ENCODE measurements at places on chromosomes 12 and 14.

DNA sequence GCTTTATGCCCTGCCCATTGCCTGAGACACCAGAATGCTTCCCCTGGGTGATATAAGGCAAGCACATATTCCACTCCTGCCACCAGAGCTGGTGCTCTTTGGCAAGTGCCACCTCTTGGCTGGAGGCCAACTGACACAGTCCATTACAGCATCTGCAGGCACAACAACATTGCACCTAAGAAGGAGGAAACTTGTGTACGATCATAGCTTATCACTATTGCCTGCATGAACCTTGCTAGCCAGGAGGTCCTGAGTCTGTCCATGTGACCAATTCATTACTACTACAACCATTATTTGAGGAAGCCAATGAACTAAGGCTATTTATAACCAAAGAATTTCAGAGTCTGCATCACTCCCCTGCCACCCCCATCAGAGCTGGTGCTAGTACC lies 119.8 kb upstream of the SCAF11 start:
- DNase-seq = no peak

DNA sequence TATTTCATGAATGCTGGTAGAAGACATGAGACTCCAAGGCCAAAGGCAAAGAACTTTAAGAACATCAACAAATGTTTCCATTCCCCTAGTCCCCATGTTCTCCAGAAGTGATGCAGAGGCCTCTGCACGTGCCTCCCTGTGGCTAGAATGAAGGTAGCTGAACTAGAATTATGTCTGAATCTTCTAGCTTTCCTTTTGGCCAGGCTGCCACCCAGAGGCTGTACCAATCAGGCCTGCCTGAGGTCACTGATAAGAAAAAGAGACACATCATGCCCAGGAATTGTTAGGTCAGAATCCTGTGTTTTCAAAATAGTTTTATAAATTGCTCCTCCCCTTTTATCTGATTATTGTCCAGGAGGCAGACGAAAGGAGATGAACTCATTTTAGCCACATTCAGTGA lies 188.0 kb upstream of the SLC16A7 start:
- no peak for DNase-seq

DNA sequence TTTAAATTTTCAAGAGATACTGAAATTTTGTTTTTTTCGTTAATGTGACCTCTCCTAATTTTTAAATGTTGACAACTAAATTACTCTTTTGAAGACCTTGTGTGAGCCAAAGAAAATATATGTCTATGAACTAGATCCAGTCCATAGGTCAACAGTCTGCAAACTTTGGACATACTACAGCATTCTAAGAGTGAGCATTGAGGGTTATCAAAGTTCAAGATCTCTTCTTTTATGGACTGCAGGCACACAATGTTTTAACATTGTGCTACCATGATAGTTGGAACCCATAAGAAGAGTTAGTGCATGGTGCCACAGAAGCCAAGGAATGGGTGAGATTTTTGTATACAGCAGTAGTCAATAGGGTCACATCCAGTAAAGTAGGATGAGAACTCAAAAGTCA lies 43.0 kb upstream of the ACSS3 start:
- no peak for DNase-seq

DNA sequence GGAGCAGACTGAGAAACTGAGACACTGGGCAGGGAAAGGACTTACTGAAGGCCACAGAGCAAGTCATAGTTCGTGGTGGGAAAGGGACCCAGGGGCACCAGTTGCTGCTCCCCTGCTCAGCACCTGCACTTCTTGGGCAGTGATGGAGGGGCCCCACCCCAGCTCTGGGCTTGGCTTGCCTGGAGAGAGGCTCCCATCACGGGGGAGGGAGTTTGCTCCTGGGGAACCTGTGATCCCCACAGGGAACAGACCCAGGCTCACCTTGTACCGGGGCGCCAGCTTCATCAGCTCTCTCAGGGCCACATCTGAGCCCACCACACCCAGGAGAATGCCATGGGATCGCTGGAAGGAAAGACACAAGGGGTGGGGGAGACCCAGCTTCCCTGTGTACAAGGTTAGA lies 39.8 kb downstream of the CACNA2D4 start:
- DNase-seq = no peak

DNA sequence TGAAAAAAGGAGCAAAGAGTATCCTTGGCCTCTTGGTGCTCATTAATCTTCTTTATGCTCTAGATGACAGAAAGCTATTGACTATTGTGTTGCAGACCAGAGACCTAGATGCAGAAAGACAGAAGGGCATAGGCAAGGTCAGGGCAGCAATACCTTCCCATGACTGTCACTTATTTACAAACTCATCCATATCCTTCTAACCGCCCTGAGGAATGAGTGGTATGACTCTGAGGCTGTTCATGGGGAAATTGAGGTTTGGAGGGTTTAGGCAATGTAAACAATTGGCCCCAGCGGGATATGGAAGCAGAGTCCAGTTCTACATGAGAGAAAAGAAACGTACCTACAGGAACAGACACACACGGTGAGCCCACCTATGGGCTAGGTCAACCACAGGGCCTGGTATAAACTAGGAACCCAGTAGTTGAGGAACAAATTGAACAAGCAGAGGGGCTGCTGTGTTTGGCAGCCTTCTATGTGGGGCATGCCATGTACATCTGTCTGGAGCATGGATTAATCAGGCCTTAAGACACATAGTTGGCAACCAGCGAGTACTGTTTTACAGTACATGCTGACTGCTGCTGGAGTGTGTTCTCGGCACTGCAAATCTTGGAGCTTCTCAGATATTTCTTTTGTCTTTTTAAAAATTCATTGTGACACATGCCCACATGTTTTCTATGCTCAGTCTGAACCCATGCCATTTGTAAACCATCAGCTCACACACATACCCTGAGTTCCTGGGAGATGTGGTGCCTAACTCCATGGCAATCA lies 159.7 kb upstream of the NTF3 start:
- no peak for DNase-seq

- peak; percentile 62 for DNase-seq
Observed at GRCh38 chr14:22047115-22047514, 373.5 kb upstream of the OR4E1 start.

GRCh38 chr12:19322376-19322775 lies 116.9 kb upstream of the AEBP2 start:
- DNase-seq = no peak

DNA sequence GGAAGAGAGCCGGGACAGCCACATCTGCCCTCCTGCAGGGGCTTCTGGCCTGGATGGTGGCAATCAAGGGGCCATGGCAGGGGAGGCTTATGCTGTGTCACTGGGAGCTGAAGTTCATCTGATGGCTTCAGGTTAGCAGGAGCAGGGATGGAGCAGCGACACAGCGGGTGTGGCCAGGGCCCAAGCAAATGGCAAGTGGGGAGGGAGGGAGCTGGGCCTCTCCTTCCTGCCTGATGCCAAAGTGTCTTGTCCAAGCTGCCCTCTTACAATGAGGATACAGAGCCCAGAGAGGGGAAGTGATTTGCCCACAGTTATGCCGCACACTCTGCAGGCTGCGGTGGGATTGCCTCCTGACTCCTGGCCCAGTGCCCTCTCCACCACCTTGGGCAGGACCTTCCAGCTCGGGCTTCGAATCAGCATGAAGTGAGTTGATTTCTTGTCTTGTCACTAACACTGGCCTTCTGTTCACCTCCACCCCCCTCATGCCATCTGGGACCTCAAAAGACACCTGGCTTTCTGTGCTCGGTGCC lies 51.3 kb downstream of the IQSEC3 start:
- DNase-seq = no peak

- DNase-seq = no peak
Observed at GRCh38 chr12:64085996-64086395, 136.1 kb downstream of the KICS2 start.

- DNase-seq = no peak
Observed at GRCh38 chr12:80356097-80356496, 87.9 kb upstream of the PTPRQ start.

- DNase-seq = no peak
Observed at GRCh38 chr12:21434699-21435098, 2.8 kb upstream of the PYROXD1 start.

GRCh38 chr12:21972055-21972454 lies 30.8 kb upstream of the ABCC9 start:
- no peak for DNase-seq

DNA sequence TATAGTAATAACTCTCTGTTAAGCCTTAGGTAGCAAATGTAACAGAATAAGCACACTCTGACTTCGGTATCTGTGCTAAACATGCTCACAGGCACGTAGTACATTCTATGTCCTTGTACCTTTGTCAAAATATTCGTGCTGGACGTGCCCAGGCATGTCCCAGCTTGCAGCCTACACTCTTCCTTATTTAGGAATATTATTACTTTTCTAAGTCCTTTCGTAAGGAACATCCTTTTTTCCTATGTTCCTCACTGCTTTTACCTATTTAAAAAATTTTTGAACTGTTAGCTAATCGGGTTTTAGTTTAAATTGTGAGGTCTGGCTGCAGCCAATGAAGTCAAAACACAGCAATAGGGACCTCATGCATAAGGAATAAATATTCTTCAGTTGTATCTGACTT lies 24.1 kb upstream of the UBC start:
- peak; percentile 43 for DNase-seq

DNA sequence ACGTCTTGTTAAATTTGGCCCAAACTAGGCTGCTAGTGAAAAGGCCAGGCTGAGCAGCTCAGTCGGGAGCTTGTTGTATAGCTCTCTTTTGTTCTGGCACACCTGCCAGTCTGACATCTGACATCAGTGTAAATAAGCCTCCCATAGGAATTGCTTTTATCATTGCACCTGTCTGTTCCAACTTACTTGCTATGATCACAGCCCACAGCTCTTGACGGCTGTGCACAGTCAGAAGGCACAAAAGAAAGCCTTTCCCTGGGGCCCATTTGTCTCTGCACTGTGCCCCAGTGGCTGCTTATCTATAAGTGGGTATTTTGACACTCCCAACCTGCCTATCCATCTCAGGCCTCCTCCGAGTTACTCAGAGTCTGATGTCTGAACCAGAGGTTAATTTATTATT lies 324.5 kb downstream of the NUAK1 start:
- DNase-seq = peak; percentile 66

GRCh38 chr12:34400986-34401658 lies 378.8 kb downstream of the ALG10 start:
- no peak for DNase-seq

- DNase-seq = no peak
Observed at GRCh38 chr14:104107101-104107581, 21.6 kb downstream of the ASPG start.

DNA sequence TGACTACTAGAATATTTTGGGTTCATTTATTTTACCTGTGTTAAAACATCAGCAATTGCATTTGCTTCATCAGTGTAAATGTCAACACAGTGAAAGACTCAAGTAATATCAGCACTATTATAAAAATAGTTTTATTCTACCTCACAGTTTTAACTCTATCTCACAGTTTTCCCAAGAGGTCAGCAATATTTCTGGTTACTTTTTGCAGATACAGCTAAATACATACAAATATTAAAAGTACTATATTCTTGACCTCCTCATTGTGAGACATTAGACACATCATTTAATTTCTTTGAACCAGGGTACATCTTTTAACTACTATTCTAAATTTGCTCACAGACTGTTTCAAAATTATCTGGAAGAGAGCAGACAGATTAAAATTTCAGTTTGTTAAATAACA lies 321.7 kb upstream of the OR4E1 start:
- no peak for DNase-seq

DNA sequence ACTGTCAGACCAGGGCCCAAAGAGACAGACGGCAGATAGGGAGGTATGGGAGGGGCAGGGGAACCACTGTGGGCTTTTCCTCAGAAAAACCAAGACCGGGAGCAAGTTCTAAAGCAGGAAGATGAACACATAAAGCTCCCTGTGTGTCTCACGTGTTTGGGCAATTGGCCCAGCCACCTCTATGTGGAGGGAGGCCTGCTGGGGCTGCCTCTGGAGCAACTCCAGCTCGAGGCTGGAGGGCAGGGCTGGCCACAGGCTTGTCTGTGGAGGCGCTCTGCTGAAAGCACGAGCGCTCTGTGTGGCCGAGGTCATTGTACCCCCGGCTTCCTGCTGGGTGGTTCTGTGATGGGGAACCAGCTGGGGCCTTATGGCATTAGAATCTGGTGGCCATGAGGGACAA lies 36.4 kb downstream of the TRAFD1 start:
- DNase-seq = no peak

DNA sequence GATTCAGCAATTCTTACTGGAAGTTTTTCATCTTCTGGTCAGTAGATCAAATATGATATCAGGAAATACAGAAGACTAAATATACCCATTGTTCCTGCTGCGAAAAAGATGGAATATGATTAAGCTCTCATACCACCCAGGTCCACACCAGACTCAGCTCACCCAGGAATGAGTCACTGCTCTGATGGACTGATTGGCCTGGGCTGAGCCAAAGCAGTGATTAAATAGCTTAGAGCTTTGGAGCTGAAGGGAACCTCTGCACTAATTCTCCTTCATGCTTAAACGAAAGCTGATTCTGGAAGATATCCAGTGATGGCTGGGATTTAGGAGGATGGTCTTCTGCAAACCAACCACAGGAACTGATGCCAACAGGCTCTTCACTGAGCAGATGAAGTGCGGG lies 62.0 kb upstream of the SYT1 start:
- no peak for DNase-seq

GRCh38 chr12:31267966-31268365 lies 58.0 kb downstream of the SINHCAF start:
- DNase-seq = no peak

DNA sequence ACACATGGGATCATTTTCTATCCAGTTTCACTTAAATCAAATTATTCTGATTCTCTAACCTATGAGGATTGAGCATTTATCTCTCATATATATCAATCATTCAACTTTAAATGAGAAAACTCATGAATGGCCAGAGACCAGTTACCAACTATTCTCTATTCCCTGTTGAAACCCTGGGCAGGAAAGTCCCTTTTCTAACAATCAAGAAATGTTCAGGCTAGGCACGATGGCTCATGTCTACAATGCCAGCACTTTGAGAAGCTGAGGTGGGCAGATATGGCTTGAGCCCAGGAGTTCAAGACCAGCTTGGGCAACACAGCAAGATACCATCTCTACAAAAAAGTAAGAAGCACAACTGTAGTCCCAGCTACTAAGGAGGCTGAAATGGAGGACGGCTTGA lies 18.0 kb downstream of the FMNL3 start:
- DNase-seq = no peak

- peak; percentile 68 for DNase-seq
Observed at GRCh38 chr12:49909826-49910225, 6.1 kb upstream of the FAIM2 start.

- no peak for DNase-seq
Observed at GRCh38 chr12:49865109-49865781, 22.3 kb upstream of the BCDIN3D start.

DNA sequence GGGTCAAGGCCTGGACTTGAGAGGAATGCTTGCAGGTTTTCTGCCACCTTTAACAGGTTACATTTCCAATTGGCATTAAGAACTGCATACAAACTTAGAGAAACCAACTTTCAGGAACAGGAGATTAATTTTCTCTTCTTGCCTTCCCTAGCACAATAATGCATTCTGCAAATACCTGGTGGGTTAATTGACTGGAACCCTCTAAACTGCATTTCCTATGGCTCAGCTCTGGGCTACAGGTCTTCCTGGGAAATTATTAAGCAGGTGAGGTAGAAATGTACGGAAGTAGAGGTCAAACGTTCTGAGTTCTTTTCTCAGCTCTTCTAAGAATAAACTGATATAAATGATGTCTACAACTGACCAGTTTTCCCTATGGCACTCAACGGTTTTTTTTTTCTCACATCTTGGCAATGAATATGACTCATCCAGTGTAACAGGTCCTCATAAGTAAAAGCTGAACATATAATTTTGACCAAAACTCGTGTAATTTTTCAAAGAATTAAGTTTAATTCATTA lies 144.9 kb upstream of the PELI2 start:
- no peak for DNase-seq
